ENCODE measurements at places on chromosomes 12 and 14.

DNA sequence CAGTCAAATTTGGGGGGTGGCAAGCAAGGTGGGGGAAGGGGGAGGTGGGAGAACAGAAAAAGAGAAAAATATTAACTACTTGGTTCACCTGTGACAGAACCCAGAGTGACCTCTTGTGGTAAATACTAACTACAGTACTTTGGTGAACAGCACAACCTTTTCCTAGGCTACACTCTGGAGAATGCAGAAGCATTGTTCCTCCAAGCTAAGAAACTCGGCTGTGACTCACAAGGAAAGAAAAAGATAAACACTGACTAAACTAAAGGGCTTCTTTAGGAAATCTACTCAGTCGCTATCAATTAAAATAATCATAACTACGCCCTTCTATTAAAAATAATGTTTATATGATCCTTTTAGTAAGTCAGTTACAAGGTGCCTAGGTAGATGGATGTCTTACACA lies 5.4 kb downstream of the KCNH5 start:
- peak; percentile 75 for DNase-seq

GRCh38 chr12:30725739-30726138 lies 29.0 kb downstream of the CAPRIN2 start:
- peak; percentile 62 for DNase-seq

- DNase-seq = no peak
Observed at GRCh38 chr14:94451826-94452225, 774 bp downstream of the SERPINA11 start.

DNA sequence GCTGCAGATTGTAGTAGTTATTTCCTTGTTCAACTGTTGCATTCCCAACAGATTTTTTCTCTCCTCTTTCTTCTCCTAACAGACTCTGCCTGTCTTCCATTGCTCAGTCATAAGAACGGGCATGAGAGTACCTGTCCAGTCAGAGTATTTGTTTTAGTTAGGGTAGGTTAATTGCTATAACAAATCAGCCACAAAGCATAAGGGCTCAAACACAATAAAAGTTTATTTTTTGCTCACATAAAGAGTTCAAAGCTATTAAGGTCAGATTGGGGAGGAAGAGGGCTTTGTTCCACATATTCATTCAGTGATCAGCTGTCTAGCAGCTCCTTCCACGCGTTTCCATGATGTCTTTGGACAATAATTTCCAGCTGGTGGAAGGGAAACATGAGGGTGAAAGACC lies 92.8 kb upstream of the PLXNC1 start:
- DNase-seq = no peak

GRCh38 chr12:121095544-121096198 lies 37.0 kb upstream of the P2RX7 start:
- DNase-seq = peak; percentile 75

GRCh38 chr14:99066378-99066777 lies 205.6 kb downstream of the BCL11B start:
- DNase-seq = no peak

- DNase-seq = no peak
Observed at GRCh38 chr12:43287706-43288383, 264.2 kb downstream of the ADAMTS20 start.

- no peak for DNase-seq
Observed at GRCh38 chr12:104852896-104853295, 105.2 kb downstream of the SLC41A2 start.

DNA sequence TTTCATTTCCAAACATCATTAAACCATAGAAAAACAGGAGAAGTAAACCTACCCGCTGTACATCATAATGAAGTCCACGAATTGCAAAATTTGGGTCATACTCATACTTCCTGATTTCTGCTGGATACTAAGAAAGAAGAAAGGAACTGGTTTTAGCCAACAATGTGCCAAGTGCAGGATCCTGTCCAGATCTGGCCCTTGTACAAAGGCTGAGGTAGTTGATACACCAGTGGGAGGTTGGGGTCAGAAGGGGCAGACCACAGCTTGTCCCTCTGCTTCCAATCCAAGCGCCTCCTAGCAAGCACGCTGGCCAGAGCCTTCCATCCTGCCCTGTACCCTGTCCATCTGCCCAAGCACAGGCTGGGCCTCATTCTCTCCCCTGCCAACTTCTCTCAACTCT lies 34.2 kb downstream of the NT5DC3 start:
- no peak for DNase-seq

GRCh38 chr12:93974252-93974651 lies 174.1 kb upstream of the PLXNC1 start:
- DNase-seq = peak; percentile 28

DNA sequence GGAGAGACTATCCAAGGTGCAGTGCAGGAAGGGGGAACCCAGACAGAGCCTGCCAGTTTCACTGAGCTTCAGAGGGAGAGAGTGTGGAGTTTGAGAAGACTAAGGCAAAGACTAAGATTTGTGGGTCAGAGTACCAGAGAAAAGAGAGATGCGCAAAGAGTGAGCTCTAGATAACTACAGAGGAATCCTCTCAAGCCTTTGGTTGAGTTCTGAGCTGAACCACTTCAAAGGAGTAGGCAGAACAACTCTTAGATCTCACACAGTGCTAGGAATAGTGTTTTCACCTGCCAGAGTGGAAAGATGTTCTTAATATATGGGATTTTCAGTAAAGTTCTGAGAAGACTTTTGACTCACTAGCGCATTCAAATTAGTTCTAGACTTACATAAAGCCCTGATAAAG lies 10.7 kb upstream of the M6PR start:
- no peak for DNase-seq

DNA sequence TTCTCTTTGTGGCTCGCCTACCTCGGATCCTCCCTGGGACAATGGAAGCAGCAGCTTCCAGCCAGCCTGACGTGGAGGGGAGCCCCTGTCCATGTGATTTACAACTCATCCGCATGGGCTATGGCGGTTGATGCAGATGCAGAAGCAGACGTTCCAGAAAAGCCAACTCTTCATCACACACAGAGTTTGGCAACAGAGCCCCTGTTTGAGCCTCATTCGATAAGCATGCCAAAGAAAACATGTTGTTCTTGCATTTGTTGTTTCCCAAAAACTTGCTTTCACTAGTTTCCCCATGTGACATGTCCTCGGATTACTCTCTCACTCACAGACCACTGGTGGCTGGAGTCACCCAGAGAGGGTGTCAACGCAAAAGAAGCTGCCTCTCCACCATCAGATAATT lies 16.4 kb upstream of the TC2N start:
- no peak for DNase-seq

Measured in astrocyte of the hippocampus (primary cell).